Memory B cell (primary cell): ENCODE measurements at places on chromosomes 2 and 18.

DNA sequence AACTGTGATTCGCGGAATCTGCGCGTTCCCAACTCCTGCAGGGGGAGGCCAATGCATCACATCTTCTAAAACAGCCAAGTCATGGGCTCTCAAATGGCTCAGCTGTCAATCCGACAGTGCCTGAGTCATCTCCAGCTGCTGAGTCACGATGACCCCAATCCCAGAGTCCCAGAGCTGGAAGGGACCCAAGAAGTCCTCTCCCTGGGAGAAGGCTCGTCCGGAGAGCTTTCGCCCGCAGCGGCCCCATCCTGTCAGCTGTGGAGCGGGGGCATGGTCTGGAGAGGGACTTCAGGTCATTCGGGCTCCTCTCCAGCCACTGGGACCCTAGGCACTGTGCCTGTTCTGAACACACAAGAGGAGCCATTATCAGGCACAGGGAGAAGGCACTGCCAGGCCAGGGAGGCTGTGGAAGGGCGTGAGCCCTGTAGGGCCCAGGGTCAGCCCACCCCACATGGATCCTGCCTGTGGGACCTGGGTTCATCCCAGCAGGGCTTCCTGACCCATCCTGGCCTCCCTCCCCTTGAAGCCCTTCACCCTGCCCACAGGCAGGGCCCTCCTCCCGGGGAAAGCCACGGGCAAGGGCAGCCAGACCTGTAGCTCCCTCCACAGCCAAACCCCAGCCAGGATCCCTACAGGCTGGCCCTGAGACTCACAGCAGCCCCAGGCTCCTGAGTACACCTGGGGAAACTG lies 47.6 kb upstream of the GPC1 start:
- DNase-seq, result no peak

DNA sequence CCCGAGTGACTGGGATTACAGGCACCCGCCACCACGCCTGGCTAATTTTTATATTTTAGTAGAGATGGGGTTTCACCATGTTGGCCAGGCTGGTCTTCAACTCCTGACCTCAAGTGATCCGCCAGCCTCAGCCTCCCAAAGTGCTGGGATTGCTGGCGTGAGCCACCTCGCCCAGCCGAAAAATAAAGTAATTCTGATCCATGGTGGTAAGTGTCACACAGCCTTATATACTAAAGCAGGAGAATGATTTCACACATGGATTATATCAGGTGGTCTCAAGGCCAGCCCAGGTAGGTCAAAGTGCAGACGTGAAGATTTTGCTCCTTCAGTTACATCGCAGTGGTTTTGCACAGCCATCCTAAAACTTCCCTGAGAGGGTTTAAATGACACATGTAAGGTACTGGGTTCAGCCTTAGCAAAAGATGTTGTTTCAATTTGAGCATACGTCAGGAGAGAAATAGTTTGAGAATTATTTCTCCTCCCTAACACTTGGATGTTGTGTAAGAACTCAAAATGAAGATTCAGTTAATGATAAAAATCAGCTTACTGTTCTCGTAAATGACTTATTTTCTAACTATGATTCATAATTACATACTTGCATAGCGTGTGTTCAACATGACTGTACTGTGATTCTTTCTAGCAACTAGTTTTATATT lies 93.0 kb upstream of the SLC39A10 start:
- no peak for DNase-seq

DNA sequence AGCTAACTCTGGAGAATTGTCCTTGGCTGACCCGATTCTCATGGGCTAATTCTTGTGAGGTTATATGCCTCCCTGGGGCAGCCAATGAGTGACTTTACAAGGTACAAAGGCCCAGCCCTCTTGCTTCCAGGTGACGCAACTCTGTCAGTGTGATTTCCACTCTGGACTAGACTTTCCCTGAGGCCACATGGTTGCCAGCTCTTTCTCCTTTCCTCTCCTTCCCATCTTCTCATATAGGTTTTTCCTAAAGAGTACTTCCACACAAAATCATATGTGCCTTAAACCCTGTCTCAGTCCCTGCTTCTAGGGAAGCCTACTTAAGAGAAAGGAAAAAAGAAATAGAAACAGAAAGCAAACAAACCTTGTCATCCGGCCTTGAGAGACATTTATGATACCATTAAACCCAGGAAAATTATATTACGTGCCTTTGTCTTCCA lies 226.2 kb upstream of the ZSWIM2 start:
- no peak for DNase-seq

DNA sequence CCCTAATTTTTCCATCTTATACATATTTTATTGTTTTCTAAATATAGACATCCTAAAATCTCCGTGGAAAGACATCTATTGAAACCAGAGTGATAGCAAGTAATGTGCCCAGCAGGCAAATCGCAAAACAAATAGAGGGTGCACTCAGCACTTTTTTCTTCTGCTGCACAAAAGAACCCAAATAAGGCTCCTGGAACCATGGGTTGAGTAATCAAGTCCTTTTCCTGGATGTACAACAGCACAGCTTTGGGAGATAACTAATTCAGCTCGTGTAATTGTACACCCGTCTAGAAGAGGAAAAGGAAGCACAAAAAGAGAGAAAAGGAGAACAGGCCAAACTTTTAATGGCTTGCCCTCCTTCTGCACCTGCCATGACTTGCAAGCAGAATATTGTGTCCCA lies 126.9 kb upstream of the TLK1 start:
- no peak for DNase-seq

DNA sequence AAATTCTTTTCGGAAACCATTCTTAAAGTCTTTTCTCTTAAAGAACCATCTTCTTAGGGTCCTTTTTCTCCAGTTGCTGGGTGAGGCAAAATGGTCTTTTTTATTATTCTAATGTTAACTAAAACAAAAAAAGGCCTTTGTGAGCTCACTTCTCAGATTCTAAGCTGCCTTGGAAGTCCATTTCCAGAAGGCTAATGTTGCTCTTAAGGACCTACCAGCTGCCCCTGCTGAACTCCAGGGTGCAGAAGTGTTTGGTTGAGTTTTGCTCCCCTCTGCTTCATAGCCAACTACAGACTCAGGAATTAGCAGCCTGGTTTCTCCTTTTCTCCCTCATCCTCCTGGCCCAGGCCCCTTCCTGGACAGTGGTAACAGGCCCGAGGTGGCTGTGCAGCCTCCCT lies 23.4 kb downstream of the APCDD1 start:
- DNase-seq, result no peak

- peak; percentile 55 for DNase-seq
Measured at GRCh38 chr2:219155054-219155644, 5.5 kb downstream of the NHEJ1 start.

GRCh38 chr18:421247-422155 lies 79.0 kb downstream of the COLEC12 start:
- no peak for DNase-seq

DNA sequence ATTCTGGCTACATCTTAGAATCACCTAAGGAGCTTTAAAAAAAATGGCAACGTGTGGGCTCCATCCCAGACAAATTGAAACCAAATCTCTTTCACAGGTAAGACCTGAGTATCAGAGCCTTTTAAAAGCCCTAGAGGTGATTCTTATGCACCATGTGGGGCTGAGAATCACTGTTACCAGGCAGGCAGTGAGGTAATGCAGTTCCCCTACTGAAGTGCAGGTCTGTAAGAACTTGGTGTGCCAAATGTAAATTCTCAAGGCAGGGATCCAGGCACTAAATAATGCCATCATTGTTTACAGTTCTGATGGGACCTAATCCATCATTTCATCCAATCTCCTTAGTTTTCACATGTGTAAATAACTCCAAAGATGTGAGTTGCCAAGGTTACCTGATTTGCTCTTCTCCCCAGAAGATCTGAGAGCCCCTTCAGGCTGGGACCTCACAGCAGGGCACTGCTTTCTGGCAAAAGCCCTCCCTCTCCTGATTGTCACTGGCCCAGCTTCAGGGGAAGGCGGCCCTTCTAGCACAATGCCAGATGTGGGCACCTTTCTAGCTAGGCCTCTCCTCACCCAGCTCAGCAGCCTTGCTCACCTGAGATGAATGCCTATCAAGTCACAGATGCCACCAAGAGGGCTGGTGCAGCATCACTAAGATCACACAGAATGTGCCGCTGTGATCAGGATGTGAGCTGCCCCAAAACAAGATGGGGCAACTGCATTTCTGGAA lies 73.6 kb upstream of the RGPD5 start:
- DNase-seq, result no peak

- DNase-seq, result no peak
Measured at GRCh38 chr18:62331581-62332356, 6.7 kb downstream of the TNFRSF11A start.

- no peak for DNase-seq
Measured at GRCh38 chr18:3054780-3055179, 41.8 kb upstream of the LPIN2 start.

GRCh38 chr2:47653902-47654789 lies 128.8 kb upstream of the MSH6 start:
- no peak for DNase-seq

DNA sequence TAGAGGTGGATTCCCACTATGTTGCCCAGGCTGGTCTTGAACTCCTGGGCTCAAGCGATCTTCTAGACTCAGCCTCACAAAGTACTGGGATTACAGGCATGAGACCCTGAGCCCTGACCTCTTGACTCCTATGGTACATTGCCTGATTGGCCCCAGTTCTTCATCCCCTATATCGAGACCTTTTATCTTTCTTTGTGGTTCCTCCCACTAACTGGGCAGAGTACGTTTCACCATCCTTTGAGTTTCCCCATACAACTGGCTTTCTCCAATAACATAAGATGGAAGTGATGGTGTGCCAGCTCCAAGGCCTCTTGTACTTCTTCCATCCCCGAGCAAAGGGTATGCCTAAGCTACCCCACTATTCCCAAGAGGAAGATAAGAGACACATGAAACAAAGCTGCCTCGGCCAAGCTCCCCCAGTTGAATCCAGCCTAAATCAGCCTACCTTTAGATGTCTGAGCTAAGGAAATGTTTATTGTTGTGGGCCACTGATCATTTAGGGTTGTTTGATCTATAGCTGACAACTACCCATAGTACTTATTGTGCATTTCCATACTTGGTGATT lies 8.3 kb upstream of the TMEM247 start:
- no peak for DNase-seq

DNA sequence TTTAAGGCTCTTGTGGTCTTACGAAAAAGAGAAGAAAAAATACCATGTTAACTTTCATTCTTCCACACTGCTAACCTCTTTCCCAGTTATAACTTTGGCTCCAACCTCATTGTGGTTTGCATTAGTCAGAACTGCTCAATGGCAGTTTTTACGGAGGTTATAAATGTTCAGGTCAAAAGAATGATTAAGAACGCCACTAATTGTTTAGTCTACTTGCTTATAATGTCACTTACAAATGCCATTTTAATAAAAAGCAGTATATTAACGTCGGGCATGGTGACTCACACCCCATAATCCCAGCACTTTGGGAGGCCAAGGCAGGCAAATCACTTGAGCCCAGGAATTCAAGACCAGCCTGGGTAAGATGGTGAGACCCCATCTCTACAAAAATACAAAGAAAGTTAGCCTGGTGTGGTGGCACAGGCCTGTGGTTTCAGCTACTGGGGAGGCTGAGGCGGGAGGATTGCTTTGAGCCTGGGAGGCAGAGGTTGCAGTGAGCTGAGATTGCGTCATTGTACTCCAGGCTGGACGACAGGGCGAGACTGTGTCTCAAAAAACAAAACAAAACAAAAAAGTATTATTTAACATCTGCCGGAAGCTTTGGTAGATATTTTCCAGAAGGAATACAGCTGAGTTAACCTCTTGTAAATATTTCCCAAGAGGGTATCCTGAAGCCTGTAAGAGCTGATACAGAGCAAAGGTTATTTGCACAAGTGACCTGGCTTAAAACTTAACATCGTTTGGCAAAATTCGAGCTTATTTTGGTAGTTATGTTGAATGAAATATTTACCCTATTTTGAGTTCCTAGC lies 5.1 kb downstream of the AGPS start:
- no peak for DNase-seq

DNA sequence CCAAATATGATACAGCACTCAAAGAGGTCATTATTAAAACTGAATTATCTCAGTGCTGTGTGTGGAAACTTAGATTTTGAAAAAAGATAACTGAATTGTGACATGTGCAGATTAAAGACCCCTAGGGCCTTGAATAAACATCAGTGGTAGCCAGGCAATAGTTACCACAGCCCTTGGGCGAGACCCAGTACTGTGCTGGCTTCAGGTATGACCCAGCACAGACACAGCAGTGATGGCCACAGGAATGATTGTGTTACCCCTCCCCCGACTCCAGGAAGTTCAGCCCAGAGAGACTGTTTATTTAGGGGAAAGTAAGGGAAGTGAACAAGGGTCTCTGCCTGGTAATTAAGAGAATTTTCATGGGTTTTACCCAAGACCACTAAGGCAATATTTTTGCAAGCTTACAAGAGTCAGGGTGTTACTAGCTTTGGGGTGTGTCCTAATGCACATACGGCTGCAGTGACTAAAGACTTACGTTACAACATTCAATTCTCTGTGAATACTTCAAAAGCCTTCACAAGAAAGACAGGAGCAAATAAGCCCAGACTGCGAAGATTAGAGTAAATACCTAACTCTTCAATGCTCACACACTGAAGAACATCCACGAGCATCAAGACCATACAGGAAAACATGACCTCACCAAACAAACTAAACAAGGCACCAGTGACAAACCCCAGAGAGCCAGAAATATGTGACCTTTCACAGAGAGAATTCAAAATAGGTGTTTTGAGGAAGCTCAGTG lies 28.2 kb upstream of the ITGAV start:
- DNase-seq, result no peak

DNA sequence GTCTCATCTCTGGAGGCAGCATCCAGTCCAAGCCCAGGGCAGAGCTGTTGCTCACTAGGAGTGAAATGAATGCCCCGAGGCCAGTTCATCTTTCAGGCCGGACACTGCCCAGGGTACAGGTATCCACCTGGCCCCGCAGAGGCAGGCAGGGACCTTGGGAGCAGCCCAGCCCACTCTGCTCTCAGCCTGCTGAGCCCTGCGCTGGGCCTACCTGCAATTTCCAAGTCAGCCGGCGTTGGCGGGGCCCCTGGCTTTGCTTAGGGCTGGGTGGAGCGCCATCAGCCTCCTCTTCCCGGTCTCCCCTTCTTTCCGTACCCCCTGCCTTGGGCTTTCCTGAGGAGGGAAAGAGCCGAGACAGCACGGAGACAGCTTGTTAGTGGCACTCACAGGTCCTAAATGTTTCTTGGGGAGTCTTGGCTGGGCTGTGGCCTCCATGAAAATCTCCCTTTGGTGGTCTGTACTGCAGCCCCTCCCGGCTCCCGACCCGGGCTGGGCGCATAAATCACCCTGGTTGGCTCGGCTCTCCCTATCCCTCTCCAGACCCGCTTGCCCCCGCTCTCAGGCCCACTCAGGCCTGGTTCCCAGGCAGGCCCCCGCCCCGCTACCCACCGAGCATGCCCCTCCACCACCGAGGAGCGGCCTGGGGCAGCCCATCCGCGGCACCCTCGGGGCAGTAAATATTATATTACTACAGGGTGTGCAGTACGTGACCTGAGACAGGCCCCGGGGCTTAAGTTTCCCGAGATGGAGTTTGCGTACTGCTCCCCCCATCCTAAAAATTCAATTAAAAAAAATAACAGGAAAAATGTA lies 106.7 kb downstream of the DYSF start:
- no peak for DNase-seq

- DNase-seq, result no peak
Measured at GRCh38 chr2:39419282-39420223, 17.5 kb downstream of the MAP4K3 start.

GRCh38 chr2:8728305-8729015 lies 46.6 kb downstream of the ID2 start:
- DNase-seq, result no peak

- DNase-seq, result no peak
Measured at GRCh38 chr2:35526741-35527140, 828.8 kb upstream of the CRIM1 start.

- DNase-seq, result no peak
Measured at GRCh38 chr2:85650456-85650855, 17.5 kb downstream of the SFTPB start.

- no peak for DNase-seq
Measured at GRCh38 chr2:181680937-181681811, 857 bp upstream of the NEUROD1 start.
